ENCODE measurements at places on chromosomes 6 and 20. TPM values are rescaled to one million over a fixed set of nuclear protein-coding genes. Genes with fewer than 3 reads are reported as not detected.

DNA sequence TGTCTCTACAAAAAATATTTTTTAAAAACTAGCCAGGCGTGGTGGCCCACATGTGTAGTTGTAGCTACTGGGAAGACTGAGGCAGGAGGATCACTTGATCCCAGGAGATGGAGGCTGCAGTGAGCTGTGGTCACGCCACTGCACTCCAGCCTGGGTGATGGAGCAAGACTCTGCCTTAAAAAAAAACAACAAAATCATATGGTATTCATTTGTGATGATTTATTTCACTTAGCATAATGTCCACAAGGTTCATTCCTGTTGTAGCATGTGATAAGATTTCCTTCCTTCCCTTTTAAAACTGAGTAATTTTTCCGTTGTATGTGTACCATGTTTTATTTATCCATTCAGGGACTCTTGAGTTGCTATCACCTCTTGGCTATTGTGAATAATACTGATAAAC lies 26.2 kb downstream of the TMEM170B start:
- DNase-seq, result no peak

GRCh38 chr6:3442431-3443220 lies 14.2 kb downstream of the SLC22A23 start:
- DNase-seq, result no peak

BEND6 gene
- total RNA-seq, result not detected

GRCh38 chr20:63534831-63535651 lies 2.1 kb downstream of the PTK6 start:
- no peak for DNase-seq

PSORS1C1 gene
- not detected for total RNA-seq

KHDRBS2 gene
- not detected for total RNA-seq

- peak; percentile 83 for DNase-seq
Observed at GRCh38 chr20:63973636-63974401, 4.1 kb upstream of the ZNF512B start.

GRCh38 chr6:89221129-89221528 lies 4.0 kb upstream of the GABRR1 start:
- DNase-seq, result no peak

DNA sequence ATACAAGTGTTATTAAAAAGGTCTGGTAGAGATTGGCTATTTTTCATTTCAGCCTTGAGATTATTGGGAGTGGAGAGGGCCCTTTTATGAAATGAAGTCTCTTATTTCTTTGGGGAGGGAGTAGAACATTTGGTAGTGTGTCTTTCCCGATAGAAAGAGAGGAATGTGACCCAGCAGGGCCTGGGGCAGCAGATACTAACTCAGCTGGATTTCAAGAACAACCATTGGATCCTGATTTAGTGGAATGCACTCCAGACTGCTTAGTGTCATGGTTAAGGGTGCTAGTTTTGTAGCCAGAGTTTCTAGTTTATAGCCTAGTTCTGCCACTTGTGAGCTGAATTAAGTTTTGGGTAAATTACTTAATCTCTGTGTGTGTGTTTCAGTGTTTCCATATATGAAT lies 18.4 kb upstream of the FLRT3 start:
- DNase-seq, result no peak

- no peak for DNase-seq
Observed at GRCh38 chr6:36926708-36927513, 27.6 kb upstream of the PI16 start.

GRCh38 chr6:37862430-37862829 lies 42.9 kb downstream of the ZFAND3 start:
- no peak for DNase-seq

Data from activated CD4-positive, alpha-beta memory T cell treated with anti-CD3 and anti-CD28 coated beads for 36 hours (primary cell).